ENCODE measurements at places on chromosomes 3 and 15.

DNA sequence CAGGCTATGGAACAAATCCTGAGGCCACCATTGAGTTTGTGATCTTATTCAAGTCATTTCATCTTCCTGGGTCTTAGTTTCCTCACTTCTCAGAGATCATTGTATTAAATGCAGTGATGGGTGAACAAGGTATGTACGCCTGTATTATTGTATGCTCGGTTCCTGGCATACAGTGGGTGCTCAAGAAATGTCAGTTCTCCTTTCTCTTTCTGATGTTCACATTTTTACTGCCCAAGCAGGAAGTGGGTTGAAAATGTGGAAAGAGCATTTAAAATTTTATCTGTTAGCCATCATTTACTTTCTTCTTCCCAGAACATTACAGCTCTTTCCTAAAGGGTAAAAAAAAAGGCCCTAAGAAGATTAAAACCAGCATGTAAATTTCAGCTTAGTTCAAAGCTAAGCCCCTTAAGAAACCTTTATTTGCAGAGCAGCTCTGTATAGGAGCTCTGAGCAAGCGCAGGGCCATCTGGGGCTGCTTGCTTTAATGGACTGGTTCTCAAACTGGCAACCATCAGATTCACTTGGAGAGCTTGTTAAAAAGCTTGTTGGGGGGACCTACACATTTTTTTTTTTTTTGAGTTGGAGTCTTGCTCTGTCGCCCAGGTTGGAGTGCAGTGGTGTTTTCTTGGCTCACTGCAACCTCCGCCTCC is 179.4 kb downstream of the CHST2 start:
- no peak for DNase-seq

- no peak for DNase-seq
Measured at GRCh38 chr3:100864471-100865250, 128.6 kb downstream of the ABI3BP start.

- no peak for DNase-seq
Measured at GRCh38 chr3:69092030-69092516, 7.3 kb downstream of the ARL6IP5 start.

DNA sequence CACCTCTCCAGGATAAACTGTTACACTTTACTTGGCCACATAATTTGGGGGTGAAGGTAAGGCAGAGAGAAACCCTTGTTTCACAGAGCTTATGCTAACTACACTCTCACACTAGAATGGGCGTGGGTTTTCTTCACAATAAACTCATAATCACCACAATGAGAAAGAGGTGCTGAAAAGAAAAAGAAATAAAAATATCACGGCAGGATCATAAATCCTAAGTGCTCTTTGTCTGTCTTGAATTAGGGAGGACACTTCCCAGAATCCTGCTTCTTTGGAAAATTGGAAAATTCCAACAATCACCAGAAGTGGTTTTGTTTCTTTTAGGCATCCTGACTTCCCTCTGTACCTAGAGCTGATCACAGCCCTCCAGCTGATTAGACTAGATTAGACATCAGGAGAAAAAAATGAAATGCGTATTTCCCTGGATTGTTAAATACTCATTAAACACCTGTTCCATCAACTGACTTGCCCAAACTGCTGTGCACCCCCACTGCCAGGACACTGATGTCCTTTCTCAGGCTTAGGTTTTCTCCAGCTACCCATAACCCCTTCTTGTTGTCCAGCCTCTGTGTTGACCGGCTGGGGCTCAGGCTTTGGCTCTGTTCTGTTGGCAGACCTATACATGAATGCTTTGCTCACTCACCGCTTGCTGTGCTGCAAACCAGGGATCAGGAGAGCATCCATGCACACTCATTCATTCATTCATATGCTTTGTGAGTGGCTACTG is 41.6 kb upstream of the ACKR4 start:
- DNase-seq, result no peak

DNA sequence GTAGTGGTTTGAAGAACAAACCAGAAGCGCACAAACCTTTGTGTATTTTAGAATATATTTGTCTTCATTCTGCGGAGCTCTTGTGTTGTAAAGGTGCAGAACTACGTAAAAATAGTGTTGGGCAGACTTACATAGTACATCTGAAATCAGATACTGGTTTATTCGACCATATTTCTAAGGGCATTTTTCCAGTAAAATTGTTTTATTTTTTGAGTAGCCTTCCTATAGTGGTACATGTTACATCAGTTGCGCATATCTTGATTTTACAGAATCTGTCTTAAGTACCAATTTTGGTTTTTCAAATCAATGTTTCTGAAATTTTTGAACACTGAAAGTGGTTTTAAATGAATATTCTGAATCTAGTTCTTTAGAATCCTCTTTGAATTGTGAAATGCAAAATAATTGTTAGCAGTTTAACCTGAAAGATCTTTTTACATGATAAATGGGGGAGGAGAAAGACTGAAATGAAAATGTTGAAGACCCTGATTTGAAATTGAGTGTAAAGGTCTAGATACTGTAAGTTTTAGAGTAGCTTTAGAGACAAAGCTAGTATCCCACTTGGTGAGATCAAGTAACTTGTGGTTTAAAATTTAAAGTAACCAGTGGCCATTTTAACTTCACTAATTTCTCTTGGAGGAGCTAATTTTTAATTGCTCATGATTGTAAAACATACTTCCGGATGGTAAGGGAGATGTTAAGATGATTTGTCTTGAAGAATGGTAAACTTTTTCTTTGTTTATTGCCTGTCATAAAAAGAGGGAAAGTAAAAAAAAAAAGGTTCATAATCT is 15.5 kb upstream of the CHD2 start:
- DNase-seq, result no peak

GRCh38 chr3:18119866-18120265 is 305.3 kb downstream of the SATB1 start:
- DNase-seq, result no peak

DNA sequence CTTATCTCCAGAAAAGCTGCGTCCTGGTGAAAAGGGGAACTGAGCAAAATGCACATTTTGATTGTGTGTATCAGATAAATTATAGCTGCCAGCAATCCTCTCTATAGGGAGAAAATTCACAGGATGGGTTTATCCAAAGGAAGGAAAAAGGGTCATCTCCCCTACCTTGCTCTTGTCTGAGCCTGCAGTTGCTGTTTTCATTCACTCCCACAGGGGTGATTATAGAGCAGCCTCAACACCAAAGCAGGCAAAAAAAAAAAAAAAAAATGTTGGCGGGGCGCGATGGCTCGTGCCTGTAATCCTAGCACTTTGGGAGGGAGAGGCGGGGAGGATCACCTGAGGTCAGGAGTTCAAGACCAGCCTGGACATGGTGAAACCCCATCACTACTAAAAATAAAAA is 333.7 kb downstream of the ROBO2 start:
- no peak for DNase-seq

GRCh38 chr15:62940755-62941361 is 101.7 kb upstream of the TPM1 start:
- no peak for DNase-seq

GRCh38 chr15:62636823-62637573 is 405.5 kb upstream of the TPM1 start:
- no peak for DNase-seq

- no peak for DNase-seq
Measured at GRCh38 chr3:155555479-155556060, 189.3 kb downstream of the PLCH1 start.

DNA sequence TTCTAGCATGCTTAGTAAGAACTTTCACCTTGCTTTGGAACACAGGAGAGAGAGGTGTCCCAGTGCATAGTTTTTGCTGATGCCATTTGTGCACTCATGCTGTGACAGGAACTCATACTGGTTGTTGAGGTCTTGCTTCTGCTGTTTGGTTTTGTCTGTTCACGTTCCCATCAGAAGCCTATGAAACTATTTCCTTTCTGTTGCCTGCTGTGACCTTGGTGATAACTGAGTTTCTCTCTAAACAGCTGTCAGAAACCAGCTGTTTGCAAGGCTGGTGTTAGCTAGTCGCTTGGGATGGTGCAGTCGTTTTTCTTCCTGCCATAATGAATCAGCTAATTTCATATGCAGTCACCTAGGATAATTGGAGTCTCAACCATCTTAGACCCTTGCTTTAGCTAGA is 724.1 kb downstream of the GRM7 start:
- no peak for DNase-seq

DNA sequence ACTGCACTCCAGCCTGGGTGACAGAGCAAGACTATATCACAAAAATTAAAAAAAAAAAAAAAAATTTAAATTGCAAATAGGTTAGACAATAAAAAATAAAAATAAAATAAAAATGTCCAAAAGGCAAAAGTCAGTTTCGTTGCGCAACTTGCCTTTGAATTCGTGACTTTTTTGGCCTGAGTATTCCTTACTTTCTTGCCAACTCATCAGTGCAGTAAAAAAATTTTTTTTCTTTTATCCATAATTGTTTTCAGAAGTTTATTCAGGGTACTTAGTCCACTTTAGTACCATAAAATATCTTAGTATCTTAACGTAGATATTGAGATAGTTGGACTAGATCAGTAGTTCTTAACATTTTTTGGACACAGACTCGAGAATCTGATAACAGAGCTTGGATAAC is 22.4 kb upstream of the CILP start:
- DNase-seq, result no peak

DNA sequence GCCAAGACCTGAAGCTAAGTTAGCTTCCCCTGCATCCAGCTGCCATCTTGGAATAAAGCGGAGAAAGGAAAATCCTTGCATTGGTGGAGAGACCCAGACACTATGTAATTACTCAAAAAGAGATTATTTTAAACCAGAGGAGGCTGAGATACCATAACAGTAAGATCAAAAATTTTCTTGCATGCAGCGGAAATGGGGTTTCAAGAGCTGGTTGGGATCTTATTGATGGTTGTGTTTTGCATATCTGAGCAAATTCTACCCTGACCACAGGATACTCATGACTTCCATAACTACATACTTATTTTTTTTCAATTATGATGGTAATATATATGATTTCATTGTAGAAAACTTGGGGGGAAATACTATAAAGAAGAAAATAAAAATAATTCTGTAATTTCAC is 17.5 kb downstream of the TMEM158 start:
- no peak for DNase-seq

DNA sequence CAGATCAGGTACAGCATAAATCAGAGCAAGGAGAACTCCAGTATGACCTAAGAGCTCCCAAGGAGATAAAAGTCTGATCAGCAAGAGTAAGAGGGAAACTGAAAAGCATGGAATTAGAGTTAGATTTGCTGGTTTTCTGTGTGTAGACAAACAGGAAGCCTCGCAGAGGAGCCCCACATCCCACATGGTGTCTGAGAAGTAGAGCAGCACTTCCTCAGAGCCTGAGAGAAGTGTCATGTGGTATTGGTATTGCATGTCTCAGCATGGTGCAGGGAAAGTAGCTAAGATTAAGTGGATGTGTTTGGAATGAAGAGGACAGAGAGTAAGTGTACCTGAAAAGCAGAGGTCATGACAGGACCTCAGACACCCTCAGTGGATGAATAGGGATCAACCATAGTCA is 175.4 kb upstream of the GBE1 start:
- no peak for DNase-seq

DNA sequence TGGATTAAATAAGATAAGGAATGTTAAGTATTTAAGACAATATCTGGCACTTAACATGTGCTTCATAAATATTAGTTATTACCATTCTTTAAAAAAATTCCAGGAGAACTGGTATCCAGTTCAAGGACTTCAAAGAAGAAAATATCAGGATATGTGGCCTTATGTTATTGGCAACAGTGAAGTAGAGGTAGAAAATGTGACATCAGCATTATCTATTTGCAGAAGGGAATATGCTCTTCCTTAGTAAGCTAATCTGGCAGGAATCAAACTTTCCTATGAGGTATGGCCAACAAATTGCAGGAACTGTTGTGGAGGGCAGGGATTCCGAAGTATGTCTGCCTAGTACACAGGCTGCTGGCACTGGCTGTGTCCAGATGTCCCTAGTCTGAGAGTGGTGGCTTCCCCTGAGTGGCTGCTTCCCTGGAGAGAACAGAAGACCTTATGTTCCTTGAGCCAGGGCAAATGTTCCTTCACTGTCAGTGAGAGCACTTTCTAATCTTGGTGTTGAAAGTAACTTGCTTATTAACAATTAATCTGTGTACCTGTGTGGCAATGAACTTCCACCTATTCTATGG is 351.7 kb upstream of the THRB start:
- no peak for DNase-seq

DNA sequence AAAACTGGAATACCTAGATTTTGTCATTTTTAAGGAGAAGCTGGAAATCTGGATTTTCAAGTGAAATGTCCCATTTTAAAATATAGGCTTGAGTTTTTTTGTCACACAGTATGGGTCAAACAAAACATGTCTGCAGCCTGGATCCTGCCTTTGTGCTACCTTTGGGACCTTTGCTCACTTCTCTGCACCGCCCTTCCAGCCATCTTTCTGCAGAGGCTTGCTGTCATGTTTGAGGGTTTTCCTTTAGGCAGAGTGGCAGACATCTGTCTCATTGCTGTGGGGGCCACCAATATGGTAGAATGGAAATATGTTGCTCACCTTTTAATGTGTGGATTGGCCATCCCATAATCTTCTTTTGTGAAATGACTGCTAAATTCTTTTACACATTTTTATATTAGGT is 136.3 kb downstream of the EEFSEC start:
- no peak for DNase-seq

DNA sequence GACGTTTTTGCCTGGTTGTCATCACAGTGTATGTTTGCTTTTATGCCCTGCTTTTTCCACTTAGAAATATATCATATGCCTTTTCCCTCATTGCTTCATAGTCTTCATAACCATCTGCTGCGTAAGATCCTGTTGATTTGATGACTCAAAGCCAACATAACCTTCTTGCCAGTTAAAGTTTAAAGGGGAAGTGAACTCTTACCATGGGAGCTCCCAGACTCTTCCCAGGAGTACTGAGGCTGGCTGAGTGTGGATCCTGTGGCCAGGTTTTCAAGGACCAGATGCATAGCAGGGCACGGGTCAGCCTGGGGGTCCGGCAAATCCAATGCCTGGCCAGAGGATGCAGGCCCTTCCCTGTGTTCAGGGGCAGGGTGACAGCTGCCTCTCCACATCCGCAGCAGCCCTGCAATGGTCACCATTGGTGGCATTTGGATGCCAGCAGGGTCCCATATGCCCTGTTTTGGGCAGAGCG is 42.0 kb upstream of the SACM1L start:
- no peak for DNase-seq

- DNase-seq, result no peak
Measured at GRCh38 chr3:88195951-88196434, 46.2 kb downstream of the C3orf38 start.

- no peak for DNase-seq
Measured at GRCh38 chr3:104273046-104273649, 1093.6 kb upstream of the ALCAM start.

- DNase-seq, result no peak
Measured at GRCh38 chr3:71582036-71582611, 1.4 kb downstream of the FOXP1 start.

DNA sequence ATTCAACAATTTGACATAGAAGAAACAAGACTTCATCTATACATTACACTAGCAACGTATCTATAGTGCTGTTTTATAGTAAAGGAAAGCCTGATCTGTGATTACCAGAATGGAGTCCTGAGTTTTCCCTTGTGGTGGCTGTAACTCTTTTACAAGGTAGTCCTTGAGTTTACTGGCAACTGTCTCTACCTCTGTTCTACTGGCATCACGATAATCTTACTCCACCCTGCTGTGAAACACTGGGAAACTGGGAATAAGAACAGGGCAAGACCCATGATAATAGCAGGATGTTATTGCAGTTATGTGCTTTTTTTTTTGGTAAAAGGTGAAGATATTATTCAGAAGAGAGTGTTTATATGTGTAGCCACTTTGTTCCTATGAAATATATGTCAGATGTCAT is 12.4 kb upstream of the HHLA2 start:
- DNase-seq, result no peak

Data from NCI-H187 treated with DMSO at 0.1 percent for 48 hours (cell line).